Glutamatergic neuron (in vitro differentiated cells): ENCODE measurements at places on chromosomes 6 and 20.

DNA sequence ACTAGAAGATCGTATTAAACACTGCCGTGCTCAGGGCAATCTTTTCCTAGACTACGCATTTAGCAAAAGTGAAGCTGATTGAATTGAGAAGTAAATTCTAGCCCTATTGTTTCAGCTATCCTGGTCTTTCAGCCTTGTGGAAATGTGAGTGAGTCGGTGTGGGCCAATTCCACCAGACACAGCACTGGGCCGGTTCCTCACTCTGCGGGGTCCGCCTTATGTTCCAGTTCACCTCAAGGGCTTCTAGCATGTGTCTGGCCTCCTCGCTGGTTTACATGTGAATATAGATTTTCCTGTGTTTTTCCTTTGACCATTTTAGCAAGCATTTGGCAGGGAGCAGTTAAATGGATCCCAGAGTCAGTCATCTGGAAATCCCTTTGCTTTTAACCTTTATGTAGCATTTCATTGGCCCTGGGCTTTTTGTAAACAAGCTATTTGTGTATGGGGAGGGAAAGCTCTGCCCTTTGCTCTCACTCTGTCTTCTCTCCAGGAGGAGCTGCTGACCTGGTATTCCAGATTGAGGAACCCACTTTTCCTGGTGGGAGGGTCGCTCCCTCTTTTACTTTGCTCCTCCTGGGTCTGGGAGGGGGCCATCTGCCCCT is 12.4 kb upstream of the GTSF1L start:
- DNase-seq, result no peak

- DNase-seq, result no peak
Observed at GRCh38 chr6:56386717-56387116, 139.3 kb upstream of the COL21A1 start.

DNA sequence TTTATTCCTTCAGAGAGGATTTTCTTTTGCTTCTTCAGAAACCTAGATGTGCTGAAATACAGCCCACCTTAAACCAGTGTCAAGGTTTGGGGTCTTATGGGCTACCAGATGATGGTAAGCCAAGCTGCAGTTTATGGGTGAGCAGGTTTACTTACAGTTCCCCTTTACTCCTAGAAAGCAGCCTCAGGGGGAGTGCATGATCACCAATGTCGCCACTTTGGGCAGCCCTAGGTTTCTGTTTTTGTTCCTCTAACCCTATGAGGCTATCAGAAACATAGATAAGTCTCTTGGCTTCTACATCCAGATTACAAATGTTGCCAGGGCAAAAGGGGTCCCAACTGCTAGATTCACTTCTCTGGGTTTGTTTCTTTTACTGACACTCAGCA is 67.2 kb downstream of the TRIM27 start:
- DNase-seq, result no peak

GRCh38 chr6:89321131-89321970 is 6.3 kb upstream of the GABRR2 start:
- no peak for DNase-seq

- DNase-seq, result no peak
Observed at GRCh38 chr20:46937533-46938226, 43.0 kb downstream of the EYA2 start.

DNA sequence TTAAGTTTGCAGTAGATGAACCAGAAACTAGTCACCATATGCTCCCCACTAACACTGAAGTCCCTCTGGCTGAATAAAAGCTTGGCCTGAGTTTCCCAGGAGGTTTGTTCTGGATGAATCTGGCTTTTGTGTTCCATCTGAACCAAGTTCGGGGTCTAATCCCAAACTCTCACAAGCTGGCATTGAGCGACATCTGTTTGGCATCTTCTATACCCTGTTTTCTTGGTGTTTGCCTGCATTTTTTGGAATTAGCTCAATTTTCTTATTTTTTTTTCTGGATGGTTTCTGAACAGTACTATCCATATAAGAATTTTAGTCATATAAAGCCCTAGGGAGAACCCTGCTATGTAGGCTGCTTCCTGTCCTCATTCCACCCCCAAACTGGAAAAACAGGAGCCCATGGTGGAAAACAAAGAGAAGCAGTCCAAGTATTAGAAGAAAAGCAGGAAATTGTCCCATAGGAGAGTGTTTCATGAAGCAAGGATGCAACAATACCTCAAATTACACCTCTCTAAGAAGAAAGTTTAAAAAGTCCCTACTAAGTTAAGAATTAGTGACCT is 737.1 kb downstream of the DHX35 start:
- DNase-seq, result no peak

- no peak for DNase-seq
Observed at GRCh38 chr20:45121388-45121787, 2.9 kb downstream of the WFDC12 start.

- peak; percentile 69 for DNase-seq
Observed at GRCh38 chr6:112337209-112337638, 9.9 kb upstream of the RFPL4B start.

DNA sequence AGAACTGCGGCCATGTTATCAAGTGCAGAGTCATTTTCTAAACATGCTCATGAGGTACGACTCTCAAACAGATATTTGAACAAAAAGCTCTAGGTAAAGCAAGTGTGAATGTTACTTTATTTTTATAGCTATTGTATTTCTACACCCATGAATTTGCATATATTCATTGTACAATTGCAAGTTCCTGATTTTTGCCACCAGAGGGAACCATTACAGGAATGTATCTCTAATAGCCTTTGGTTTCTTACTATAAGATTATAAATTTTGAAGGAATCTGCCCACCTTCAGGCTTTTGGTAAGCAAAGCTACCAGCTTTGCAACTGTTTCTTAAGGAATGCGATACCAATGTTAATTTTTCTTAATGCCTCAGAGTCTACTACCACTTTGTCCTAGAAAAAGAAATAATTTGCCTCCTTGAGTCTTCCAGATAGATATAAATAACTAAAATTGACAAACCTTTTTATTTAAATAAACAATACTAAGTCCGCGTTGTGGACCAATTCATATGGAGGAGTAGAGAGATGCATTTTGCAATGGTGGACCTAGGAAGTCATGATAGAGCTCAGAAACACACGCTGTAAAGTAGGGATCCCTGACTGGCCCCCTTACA is 125.4 kb upstream of the SAMD5 start:
- DNase-seq, result no peak

DNA sequence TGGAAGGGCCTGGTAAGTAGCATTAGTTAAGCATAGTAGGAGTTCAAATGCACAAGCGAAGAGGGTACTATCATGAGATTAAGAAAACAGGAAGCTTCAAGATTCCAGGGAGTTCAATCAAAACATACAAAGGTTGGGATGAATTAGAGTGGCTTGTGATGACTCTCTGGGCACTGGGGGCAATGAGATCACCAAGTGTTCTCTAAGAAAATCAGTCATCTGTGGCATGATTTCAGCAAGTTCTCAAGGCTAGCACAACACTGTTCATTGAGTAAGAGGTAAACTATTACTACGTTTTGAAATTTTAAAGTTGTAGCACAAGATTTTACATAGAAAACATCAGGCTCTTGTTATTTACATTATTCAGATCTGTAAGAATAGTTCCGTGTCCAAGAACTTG is 139.7 kb upstream of the FLRT3 start:
- DNase-seq, result no peak

DNA sequence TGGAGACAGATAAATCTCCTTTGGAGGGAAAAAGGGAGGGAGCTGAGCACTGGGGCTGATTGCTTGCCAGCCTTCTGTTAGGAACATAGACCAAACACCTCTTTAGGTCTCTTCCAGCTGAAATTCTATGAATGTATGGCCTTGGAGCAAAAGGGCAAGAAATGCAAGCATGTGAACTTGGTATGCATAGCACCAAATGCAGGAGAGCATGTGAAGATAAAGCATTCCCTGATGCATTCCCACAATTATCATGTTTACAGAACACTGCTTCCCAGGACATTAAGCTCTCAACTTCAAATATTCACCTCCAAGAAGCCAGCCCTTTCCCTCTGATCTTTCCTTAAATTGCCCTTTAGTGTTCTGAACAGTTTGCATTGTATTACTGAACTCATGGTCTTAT is 15.6 kb downstream of the RIPOR2 start:
- DNase-seq, result no peak

GRCh38 chr6:12356983-12357972 is 67.1 kb downstream of the EDN1 start:
- no peak for DNase-seq

- DNase-seq, result no peak
Observed at GRCh38 chr6:25302151-25302550, 23.0 kb downstream of the CARMIL1 start.

GRCh38 chr6:164967102-164967501 is 342.3 kb downstream of the C6orf118 start:
- peak; percentile 14 for DNase-seq

- DNase-seq, result no peak
Observed at GRCh38 chr20:40525351-40525750, 163.7 kb downstream of the MAFB start.

- DNase-seq, result peak; percentile 66
Observed at GRCh38 chr6:41578217-41579087, 32.3 kb downstream of the FOXP4 start.

GRCh38 chr20:44572551-44573500 is 9.6 kb upstream of the PKIG start:
- no peak for DNase-seq

DNA sequence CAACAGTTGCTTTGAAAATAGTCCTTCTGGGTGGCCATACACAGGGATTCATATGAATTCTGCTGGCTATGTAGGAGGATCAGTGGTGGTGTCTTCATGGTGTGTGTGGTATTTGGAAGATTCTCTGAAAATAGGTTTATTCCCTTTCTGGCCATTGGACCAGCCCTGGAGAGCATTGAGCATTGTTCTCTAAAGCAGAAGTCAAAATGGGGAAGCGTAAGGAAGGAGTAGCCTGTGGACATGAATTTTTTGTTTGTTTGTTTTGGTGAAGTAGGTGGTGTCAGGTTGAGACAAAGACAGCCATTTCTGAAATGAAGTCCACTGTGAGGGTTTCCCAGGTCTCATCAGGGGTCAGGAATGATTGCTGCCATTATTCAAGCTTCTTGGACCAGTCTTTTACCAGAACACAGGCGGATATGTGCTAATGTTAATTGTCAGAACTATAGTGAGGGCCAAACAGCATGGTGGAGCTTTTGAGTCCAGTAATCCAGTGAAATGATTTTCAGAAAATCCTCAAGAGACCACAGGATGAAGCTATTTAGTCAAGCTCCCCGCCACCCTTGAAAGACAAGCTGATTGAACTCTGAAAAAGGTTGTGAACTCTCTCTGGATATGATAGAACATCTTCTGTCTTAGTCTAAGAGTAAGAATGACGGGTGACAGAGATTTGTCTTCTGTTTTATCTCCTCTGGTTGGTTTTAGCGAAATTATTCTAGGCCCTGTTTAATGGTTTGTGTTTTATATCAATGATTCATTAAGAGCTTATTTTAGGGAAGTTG is 60.0 kb downstream of the DNAH8 start:
- DNase-seq, result no peak

DNA sequence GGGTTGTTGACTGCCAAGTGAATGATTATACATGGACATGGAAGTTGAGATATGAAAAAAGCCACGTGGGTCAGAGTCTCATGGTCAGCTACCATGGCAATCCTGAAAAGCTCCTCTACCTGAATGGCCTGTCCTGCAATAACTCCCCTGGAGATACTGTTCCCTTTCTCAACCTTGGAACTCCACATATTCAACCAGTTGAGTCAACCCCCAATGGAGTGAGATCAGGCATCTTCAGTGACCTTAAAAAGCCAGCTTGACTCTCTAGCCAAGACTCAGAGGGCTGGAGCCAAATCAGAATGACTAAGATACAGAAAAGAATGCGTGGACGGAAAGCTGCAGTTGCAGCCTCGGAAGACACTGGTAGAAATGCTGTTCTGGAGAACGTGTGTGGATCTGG is 341.3 kb downstream of the FOXA2 start:
- no peak for DNase-seq

- DNase-seq, result no peak
Observed at GRCh38 chr6:23371132-23371915, 754.7 kb upstream of the NRSN1 start.

DNA sequence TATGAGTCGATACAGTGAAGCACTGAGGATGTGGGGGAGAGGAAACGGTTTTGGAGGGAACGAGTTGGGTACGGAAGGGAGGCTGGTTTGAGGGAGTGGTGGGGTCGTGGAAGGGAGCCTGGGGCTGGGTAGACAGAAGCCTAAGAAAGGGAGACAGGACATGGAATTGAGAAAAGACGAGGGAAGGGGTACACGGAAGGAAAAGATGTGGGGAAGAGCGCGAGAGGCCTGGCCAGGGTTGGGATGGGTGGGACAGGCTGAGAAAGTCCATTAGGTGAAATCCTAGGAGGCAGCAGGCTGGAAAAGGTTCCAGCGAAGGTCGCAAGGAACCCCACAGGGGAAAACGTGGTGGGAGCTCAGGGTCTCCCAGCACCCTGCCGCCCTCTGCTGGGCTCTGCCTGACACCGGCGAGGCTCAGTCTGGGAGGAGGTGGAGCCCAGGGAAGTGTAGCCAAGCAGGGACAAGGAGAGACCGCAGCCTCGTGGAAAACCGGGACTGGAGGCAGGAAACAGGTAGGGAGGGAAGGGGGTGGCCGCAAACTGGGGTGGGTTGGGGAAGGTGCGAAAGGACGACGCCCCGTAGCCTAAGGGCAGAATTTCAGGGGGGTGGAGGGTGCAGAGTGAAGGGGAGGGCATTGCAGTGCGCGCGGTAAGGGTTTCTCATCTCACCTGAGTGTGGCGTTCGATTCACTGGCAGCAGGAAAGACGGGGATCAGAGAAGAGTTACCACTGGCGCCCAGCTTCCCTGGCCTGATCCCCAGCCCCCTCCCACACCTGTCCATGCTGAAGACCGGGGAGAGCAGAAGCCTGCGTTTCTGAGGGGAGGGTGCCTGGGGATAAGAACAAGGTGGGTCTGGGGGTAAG is 4.3 kb downstream of the GABBR1 start:
- DNase-seq, result peak; percentile 92

GRCh38 chr20:57061051-57061900 is 205.2 kb downstream of the BMP7 start:
- peak; percentile 86 for DNase-seq

GRCh38 chr6:159985296-159985945 is 16.5 kb downstream of the IGF2R start:
- no peak for DNase-seq

GRCh38 chr6:19738010-19738409 is 99.2 kb upstream of the ID4 start:
- no peak for DNase-seq

DNA sequence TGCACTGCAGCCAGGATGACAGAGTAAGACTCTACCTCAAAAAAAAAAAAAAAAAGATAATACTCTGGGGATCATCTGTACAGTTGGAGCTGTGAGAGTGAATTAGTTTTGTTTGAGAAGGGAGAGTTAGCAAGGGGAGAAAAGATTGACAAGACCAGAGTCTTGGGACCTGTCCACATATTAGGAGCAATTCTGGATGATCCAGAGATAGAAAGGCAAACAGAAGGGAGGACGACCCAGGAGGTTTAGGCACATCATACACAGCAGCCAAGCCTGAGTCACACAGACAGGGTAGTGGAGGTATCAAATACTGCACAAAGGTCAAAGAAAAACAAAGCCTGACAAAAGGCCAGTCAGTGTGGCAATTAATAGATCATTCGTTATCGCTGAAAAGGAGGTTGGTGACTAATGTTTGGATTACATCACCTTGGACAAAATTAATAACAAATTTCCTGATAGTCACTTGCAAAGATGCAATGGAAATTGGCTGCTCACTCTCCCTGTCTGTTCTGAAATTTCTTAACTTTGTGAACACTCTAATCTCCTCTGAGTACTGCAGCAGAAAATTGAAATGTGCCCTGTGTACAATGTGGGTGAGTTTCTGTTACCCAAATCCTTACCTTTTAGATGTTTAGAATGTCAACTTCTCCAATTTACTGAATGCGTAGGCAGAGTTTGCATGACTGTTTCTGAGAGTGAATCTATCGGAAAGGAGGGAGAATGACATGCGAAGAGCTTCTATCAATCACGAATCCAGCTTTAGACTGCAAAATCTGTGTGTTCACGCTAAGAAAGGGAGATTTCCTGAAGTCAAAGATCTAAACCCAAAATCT is 105.4 kb downstream of the TSHZ2 start:
- DNase-seq, result no peak
